Activated CD4-positive, CD25-positive, alpha-beta regulatory T cell treated with anti-CD3 and anti-CD28 coated beads, Interleukin-2, amount 50 U/mL, for 24 hours (primary cell): ENCODE measurements at places on chromosomes 7 and 10.
A peak's percentile ranks its signal among the peaks of the same experiment; 100 is the strongest.

DNA sequence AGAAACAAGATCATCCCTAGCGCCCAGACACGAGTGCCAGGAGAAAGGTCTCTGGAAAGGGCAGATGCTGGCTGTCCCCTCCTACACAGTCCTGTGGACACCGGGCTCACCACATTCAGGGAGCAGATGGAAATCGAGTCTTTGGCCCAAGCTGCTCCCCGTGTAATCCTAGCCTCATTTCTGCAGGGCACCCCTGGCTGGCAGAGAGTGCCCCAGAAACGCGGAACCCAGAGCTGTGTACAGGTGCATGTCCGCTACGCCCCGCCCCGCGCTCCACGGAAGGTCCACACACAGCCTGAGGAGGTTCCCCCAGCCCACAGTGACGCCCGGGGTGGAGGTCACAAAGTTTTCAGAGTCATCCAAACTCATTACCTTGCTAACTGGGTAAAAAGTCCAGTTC, 202.8 kb downstream of the MAD1L1 start:
- no peak for ATAC-seq

DNA sequence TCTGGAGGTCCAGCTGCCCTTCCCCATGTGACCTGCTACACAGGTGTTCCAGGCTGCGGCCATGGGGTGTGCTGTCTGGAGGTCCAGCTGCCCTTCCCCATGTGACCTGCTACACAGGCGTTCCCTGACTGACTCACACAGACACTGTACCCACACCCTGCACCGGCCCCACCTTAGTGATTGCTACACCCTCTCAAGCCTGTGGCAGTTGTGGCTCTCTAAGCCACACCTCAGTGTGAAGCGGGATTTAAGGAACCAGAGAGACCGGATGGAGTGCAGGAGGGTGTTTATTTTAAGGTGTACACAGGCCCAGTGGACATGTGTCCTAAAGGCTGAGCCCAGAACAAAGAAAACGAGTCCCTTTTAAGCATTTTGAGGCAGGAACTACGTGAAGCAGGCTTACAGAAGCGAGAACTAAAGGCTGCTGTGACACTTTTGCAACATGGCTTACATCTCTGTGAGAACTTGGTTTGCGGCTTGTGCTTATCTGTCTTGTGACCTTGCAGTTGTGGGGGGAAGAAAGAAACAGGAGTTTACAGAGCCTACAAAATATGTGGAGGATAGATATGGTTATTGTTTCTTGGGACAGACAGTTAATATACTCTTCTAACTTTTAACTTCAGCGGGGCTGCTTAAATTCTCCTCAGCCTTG, 326.4 kb downstream of the PAXIP1 start:
- no peak for ATAC-seq

DNA sequence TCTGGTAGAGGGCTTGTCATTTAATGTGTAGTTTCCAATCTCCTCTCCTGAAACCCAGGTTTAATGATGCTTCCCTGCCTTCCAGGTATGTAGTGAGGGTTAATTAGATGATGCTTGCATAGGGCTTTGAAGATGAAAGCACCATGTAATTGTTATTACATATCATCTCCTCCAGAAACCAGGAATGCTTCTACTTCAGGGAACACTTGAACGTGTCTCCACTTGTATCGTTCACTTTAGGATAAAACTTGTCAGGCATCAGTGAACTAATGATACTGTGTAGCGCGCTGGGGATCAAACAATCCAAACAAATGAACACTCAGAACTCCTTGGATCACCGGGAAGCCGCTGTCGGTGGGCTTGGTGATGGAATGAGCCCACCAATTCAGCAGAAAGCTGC, 260.9 kb upstream of the FZD8 start:
- ATAC-seq, result no peak

DNA sequence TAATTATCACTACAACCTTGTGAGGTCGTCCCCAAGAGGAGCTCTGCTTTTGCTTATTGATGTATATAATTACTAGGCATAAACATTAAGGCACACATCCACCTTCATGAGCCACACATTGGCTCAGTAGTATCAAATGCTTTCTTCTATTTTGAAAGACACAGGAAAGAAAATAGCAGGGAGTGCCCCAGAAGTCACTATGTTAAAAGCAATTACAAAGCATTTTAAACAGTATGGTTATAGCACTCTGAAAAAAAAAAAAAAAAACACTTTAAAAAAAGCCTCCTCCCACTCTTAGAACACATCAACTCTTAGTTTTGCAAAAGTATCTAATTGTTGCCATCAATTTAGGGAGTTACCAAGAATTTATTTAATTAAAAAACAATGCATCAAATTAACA, 474.2 kb downstream of the PARD3 start:
- ATAC-seq, result no peak

DNA sequence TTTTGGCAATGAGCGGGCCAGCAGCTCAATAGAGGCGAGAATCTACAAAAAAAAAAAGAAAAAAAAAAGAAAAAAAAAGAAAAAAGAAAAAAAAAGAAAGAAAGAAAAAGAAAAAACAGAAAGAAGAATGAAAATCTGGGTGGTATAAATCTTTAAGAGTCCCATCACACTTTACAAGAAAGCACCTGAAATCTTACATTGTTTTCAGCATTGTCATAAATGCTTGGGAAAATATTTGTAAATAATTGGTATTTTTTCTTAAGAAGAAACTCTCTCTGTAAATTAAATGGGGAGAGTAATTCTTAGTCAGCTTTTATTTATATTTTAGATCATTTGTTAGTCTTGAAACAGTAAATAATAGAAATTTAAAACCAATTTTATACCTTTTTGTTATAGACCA, 38.2 kb downstream of the NDUFB2 start:
- ATAC-seq, result no peak

DNA sequence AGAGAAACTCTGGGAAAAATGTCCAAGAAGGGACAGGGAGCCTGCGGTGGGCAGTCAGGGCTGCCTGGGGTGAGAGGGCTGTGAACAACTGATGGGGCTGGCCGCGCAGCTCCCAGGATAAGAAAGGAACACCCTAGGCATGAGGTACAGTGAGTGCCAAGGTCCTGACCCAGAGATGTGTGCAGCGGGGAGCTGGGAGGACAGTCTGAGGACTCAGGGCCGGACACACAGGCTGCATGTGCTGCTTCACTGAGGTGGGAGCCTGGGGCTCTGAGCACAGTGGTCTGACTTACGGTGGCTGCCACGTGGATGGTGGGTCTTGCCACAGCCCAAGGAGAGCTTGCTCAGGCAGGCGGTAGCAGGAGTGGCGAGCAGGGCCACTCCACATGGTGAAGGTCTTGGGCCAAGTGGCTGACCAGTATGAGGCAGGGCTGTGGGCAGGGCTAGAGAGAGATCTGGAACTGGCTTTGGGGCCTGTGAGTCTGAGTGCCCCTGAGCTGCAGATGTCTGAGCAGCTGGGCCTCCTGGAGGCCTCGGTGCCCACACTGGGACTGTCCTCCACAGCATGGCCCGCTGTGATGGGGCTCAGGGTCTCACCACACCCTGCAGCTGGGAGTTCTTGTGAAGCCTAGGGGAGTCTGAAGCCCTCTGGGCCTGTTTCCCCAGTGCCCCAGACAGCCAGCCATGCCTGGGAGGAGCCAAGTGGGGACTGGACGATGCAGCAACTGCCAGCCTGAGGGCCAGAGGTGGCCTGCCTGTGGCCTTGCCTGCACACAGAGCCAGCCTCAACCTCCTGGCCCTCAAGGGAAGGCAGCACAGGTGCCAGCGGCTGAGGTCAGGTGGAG, 60.3 kb downstream of the RASGEF1A start:
- ATAC-seq, result no peak

- no peak for ATAC-seq
These were observed 38.3 kb downstream of the GPRIN2 start for GRCh38 chr10:46518028-46518725.

- ATAC-seq, result peak; percentile 70
These were observed 48.0 kb downstream of the BRAF start for GRCh38 chr7:140876519-140877248.

DNA sequence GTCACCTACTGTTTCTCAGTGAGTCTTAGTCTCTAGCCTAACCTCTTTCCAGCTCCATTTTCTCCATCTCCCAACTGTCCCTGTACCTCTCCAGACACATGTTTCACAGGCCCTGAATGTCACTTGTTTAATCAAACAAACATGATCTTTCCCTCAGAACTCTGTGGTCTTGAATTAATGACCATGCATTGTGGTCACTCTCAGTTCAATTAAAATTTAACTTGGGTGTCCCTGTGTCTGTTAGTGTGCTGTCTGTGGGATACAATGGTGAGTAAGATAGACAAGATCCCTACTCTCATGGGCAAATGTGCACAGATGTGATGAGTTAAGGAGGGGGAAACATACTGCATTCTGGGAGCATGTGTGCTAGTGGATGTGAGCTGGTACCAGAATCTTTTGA, 65.0 kb downstream of the RBM33 start:
- no peak for ATAC-seq

- no peak for ATAC-seq
These were observed 67.5 kb upstream of the C10orf90 start for GRCh38 chr10:126738001-126738400.

DNA sequence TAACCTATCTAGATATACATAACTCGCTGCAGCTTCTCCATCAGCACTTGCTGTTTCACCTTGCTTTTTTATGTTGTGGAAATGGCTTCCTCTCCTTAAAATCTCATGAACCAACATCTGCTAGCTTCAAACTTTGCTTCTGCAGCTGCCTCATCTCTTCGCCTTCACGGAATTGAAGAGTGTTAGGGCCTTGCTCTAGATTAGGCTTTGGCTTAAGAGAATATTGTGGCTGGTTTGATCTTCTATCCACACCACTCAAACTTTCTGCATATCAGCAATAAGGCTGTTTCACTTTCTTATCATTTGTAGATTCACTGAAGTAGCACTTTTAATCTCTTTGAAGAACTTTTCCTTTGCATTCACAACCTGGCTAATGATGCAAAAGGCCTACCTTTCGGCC, 49.2 kb upstream of the AGR3 start:
- ATAC-seq, result no peak

- ATAC-seq, result no peak
These were observed at the start of gene ANTXRL for GRCh38 chr10:46286991-46287693. Gene ANTXRL (plus strand): TSS chr10:46286997. CDS start chr10:46287263, 266 bp downstream.

DNA sequence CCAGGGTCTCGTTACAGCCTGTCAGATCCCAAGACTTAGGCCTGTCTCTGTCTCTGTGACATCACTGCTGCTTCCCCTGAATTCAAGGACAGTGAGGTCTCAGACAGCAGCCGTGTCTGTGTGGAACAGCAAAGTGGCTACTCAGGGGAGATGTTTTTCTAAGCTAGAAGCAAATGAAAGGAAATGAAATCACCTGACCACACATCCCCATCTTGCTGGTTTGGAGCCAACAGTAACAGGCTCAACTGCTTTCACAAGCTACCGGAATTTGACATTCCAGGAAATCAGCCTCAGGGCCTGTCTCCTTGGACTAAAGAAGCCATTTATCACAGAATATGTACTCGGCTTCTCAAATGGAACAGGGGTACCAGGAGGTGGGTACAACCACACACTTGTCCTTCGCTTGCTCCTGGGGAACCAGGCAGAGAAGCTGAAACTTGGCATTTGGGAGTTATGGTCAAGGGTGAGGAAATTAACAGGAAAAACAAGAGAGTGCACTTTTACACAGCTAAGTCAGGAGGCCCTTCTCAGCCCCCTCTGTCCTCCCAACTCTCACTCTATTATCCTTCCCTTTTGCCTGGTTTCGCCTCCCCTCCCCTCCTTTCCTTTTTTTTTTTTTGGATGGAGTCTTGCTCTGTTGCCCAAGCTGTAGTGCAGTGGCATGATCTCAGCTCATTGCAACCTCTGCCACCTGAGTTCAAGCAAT, 73.2 kb downstream of the SPDYE5 start:
- ATAC-seq, result no peak

DNA sequence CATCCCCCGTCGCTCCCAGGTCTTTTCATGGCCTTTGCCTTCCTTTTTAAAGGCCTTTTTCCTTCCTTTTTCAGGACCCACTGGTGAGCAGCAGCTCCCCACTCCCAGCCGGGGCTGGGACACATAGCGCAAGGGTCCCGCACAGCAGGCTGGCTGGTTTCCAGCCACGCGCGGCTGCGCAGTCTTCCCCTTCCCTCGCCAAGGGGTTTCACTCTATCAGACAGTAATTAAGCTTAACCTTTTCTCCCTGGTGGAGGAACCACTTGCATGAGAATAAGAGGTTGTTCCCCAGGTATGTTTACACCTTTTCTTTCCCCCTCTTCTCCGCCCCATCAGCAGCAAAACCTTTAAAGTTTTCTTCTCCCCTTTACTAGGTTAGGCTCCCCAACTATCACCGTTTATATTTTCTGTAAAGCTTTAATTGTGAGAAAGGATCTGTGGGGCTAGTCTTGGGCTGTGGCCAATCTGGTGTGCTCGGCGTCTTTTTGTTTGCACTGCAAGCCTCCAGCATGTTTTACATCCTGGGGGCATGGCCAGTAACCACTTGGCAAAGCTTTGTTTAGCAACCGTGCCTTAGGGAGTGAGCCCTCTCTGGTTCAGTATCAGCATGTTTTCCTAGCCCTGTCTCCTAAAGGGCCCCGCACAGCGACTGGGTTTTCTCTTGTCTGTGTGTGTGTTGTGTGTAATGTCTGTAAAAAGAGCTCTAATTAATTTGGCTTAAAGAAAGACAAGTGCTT, 219.6 kb downstream of the PHF14 start:
- no peak for ATAC-seq

GRCh38 chr10:96370584-96371157, 11.9 kb upstream of the OPALIN start:
- ATAC-seq, result peak; percentile 26

GRCh38 chr10:91117505-91117904, 103.0 kb upstream of the PCGF5 start:
- ATAC-seq, result no peak

DNA sequence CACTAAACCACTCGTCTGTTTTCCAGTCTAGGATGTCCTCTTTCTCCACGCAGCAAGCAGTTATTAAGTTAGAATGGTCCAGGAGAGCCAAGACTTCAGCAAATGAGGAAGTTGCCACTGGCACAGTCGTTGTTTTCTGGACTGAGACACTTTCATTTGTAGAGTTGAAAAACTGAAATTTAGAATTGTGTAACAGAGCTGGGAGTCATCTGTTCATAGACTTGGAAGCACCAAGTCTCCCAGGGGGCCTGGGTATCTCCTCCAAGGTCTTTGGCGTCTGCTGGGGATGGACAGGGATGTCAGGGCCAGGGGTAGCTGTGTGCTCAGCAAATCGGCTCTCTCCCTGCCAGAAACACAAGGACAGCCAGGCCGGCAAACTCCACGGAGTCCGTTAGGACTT, 208.4 kb downstream of the FANK1 start:
- ATAC-seq, result no peak

DNA sequence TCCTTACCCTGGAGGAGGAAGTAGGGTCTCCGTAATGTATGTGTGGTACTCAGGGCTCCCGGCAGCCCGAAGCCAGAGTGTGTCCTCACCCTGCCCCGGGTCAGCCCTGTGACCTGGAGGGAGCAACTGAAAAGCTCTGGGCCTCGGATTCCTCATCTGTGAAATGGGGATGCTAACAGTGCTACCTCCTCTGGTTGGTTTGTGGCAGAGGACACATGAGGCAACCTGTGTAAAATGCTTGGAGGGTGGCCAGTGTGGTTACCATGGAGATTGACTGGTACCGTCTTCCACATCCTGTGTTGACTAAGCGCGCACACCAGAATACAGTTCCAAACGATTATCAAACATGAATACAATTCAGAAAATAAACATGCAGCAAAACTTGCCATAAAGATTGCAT, 163.8 kb upstream of the KLF6 start:
- peak; percentile 77 for ATAC-seq

- no peak for ATAC-seq
These were observed 16.1 kb upstream of the PALD1 start for GRCh38 chr10:70462349-70462984.
